ENCODE measurements at places on chromosomes 2 and 18. TPM values are rescaled to one million over a fixed set of nuclear protein-coding genes. Genes with fewer than 3 reads are reported as not detected.

REG3A gene
- not detected for total RNA-seq

FEV gene
- not detected for total RNA-seq

RAB6C gene
- under 0.01 TPM for total RNA-seq

PARD3B gene
- 10.9 TPM for total RNA-seq

ALK gene
- total RNA-seq = not detected

CAPN14 gene
- total RNA-seq = under 0.01 TPM

RTKN gene
- 11.8 TPM for total RNA-seq

TANC1 gene
- total RNA-seq = 64.7 TPM

SERPINB13 gene
- total RNA-seq = not detected

SLC23A3 gene
- 2.0 TPM for total RNA-seq

CYP1B1 gene
- total RNA-seq = not detected

ANKRD53 gene
- 0.22 TPM for total RNA-seq

IL1F10 gene
- total RNA-seq = not detected

G6PC2 gene
- total RNA-seq = not detected

TFPI gene
- 1,922 TPM for total RNA-seq

Measured in lung microvascular endothelial cell (primary cell).